ENCODE measurements at places on chromosomes 11 and 22. TPM values are rescaled to one million over a fixed set of nuclear protein-coding genes. Genes with fewer than 3 reads are reported as not detected.

Gene C22orf42
- not detected for polyA plus RNA-seq

DNA sequence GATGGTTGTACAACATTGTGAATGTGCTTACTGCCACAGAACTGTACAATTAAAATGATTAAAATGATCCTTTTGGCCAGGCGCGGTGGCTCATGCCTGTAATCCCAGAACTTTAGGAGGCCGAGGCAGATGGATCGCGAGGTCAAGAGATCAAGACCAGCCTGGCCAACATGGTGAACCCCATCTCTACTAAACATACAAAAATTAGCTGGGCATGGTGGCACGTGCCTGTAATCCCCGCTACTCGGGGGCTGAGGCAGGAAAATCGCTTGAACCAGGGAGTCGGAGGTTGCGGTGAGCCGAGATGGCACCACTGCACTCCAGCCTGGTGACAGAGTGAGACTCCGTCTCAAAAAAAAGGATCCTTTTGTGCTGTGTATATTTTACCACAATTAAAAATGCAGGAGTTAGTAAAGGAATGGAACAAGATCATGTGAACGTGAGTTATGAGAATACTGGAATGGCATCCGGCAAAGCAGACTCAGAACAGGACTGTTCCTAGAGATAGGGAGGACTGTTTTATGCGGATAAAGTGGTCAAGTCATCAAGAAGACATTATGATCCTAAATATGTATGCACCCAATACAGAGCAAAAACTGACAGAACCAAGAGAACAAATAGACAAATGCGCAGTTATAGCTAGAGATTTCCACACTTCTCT lies 58.0 kb upstream of the CLDN5 start:
- no peak for DNase-seq

Gene TALDO1
- polyA plus RNA-seq, result 312 TPM

Gene FGF4
- not detected for polyA plus RNA-seq

DNA sequence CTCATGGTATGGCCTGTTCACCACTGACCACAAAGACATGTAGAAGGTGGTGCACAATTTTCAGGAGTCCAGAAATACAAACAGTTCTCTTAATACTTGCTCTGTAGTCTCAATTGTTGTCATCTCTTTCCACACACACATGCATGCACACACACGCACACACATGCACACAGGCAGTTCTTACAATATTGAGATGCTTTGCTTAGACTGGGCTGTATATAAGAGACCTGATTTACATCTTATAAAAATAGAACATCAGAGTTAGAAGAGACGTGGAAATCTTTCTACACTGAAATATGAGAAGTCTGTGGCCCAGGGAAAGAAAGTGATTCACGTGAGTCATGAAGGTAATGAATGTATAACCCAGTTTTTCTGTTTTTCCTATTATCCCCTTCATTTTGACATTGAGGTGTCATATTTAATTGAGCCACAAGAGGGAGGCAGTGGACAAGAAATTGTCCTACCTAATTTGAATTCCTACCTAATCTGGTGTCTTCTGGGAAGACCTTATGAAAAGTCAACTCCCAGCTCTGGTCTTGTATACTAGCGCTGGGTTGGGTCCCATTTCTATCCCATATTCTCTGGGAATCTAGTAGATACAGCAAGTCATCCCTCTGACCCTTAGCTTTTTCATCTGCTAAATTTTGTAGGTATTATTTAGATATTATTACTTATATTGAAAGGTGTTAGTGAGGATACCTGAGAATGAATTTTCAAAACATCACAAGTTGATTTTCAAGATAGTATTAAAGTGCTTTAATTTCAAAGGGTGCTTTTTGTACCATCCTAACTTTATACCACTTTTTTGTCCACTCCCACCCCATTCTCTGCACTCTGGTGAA lies 14.9 kb upstream of the MS4A4A start:
- no peak for DNase-seq

GRCh38 chr11:107182978-107183377 lies 164.7 kb upstream of the GUCY1A2 start:
- no peak for DNase-seq

GRCh38 chr22:30191040-30191701 lies 55.4 kb downstream of the LIF start:
- no peak for DNase-seq

Measured in kidney (tissue), 22 donors.